Kidney glomerular epithelial cell (primary cell): ENCODE measurements at places on chromosomes 3 and 15.

GRCh38 chr15:60745469-60746061 lies 266.6 kb upstream of the ICE2 start:
- no peak for DNase-seq

DNA sequence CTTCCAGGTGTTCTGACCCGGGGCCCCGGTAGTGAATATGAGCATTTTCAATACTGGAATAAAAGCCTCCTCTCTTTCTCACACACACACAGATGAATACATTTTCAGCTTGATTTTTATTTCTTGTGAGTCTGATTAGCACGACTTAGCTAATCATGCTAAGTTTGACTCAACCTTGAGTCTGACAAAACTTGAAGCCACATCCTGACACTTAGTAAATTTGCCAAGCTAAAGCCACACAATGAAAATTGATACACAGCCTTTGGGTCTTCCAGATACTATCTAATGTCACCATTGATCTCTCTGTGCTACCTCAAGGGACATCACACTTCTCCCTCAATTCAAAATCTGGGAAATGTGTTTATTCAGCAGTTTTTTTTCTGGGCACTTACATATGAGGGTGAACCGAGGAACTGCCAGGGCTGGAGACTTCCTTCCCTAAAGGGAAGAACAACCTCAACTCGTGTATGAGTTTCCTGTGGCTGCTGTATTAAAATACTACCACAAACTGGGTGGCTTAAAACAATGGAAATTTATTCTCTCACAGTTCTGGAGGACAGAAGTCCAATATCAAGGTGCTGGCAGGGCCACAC lies 18.6 kb downstream of the TMEM266 start:
- DNase-seq, result no peak

DNA sequence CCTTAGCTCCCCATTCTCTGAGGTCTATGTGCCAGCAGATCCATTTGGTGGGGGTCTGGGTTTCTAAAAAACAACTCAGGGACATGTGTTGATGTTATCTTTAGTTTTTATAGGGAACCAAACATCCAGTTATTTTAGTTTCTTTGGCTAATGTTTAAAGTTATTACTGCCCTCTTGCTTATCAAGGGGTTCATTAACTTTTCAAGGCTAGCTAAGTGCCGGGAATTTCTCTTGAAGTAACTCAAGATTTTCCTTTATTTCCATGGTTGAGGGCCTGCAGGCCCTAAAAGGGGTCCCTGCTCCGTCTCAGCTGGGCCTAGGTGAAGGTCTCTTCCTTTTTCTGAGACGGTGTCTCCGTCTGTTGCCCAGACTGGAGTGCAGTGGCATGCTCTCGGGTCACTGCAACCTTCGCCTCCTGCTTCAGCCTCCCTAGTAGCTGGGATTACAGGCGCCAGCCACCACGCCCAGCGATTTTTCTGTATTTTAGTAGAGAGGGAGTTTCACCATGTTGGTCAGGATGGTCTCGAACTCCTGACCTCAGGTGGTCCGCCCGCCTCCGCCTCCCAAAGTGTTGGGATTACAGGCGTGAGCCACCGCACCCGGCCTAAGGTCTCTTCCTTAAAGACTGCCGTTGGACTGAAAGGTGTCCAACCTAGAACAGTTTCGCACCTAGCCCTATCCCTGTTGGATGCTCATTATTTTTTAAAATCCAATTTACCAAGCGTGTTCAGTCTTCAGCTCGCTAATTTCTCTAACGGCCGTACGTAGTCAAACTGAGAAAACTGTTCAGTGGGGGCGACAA lies 1.3 kb upstream of the OXSR1 start:
- DNase-seq, result no peak

- DNase-seq, result no peak
Observed at GRCh38 chr3:9501226-9501625, 52.4 kb downstream of the LHFPL4 start.

GRCh38 chr15:38642689-38643270 lies 78.2 kb upstream of the RASGRP1 start:
- no peak for DNase-seq

DNA sequence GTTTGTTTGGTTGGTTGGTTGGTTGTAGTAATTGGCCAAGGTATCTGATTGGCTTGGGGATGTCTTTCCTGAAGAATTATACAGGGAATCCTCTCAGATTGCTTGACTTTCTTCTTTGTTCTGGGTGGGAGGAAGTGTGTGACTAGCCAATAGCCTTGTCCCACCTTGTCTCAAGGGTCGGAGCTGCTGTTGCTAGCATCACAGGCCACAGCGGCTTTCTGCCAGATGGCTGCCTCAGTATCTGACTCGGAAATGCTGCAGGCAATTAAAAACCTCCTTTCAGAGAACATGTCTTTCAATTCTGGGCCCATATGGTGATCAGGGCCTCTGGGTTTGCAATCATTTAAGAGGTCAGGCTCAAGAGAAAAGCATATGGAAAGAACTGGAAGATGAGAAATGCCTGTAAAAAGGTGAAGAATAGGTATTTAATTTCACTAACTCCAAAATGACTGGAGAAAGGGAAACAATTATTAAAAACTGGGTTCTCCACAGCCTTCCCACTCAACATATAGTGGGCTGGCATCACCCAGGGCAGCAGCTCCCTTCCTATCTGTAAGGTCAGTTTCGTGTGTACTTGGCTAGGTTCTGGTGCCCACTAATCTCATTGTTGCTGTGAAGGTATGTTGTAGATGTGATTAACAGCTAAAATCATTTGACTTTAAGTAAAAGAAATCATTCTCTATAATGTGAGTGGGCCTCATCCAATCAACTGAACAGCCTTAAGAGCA lies 32.4 kb downstream of the TGFBR2 start:
- DNase-seq, result no peak
